ENCODE measurements at places on chromosomes 4 and X.

GRCh38 chr4:165079476-165079875 lies 25.8 kb downstream of the TRIM75 start:
- DNase-seq: no peak

DNA sequence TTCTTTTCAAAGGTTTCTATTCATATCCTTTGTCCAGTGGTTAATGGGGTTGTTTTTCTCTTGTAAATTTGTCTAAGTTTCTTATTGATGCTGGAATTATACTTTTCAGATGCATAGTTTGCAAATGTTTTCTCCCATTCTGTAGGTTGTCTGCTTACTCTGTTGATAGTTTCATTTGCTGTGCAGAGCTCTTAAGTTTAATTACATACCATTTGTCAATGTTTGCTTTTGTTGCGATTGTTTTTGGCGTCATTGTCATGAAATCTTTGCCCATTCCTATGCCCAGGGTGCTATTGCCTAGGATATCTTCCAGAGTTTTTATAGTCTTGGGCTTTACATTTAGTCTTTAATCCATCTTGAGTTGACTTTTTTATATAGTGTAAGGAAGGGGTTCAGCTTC lies 21.2 kb upstream of the UGT8 start:
- DNase-seq: no peak

DNA sequence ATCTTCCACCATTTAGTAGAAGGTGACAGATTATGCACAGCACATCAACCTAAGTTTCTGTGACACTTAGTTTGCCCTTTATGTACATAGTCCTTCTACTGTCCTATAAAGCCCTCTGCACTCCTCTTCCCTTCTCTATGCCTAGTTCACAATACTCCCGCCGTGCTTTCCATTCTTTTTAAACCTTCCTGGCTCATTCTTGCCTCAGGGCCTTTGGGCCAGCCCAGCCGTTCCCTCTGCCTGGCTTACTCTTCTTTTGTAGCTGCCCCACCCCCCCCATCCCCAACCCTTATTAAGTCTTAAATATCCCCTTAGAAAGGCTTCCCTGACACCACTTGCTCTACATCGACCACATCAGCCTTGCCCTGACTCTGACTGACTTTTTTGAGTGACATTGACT lies 33.0 kb downstream of the SGMS2 start:
- DNase-seq: no peak

- no peak for DNase-seq
Observed at GRCh38 chr4:153824501-153824900, 35.6 kb upstream of the SFRP2 start.

DNA sequence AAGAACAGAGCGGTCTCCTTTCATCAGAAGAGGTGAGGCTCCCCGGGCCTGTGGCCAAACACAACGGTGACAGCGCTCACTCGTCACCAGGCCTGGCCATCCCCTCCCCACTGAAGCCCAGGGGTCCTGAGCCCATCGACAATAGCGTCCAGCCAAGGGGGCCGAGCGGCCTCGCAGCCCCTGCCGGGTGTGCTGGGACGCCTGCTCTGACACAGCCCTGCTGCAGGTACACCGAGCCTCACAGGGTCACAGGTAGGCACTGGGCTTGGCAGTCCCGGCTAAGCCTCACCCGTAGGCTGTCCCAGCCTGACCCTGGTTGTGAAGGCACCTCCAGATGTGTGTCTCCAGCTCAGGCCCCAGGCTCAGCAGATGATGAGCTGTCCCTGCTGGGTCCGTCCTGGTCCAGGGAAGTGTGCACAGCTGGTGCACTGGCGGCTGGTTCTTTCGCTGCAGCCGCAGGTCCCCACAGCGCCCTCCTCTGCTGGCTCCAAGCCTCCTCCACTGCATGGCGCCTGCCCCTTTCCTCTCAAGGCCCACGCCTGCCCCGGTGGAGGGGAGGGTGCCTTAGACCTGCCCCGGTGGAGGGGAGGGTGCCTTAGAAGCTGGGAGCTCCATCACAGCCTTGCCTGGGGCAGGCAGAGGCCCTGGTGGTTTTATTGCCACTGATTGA lies 21.5 kb downstream of the UVSSA start:
- no peak for DNase-seq

DNA sequence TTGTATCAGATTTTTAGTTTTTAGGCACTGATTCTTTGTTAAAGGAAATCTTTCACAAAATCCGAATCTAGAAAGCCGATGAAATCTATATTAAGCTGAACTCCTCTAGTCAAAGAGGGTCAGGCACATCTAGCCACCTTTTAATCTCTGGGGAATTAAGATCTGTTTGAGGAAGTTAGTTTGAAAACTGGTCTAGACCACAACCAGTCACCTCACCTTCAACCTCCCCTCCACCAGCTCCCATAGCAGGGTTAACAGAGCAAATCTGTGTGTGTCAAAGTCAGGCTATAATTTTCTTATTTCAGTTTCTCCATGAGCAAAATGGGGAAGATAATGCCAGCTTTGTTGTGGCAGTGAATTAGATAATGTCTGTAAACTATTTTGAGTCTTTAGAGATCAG lies 110.0 kb upstream of the IGFBP7 start:
- no peak for DNase-seq

- no peak for DNase-seq
Observed at GRCh38 chrX:86806786-86807185, 658.5 kb downstream of the DACH2 start.

GRCh38 chrX:19555236-19555635 lies 39.9 kb upstream of the MAP3K15 start:
- DNase-seq: no peak

DNA sequence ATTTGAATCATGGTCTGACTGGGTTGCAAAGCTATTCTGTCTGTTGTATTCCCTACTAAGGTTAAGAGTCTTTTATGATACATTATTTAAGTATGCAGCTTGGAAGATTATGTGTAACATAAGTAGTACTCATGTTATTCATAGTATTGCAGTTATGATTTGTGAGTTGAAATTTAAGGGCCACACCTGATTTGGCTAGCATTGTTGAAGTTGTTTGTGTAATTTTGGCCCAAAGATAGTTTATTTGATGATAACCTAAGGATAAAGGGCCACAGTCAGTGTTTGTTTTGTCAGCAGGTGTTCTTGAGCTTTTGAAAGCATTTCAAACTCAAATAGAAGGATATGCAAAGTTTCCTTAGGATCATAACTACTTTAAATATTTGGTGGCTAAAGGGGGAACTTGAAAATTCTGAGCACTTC lies 38.9 kb downstream of the NUDT9 start:
- no peak for DNase-seq

GRCh38 chr4:54924891-54925290 lies 200.5 kb downstream of the KDR start:
- DNase-seq: no peak

GRCh38 chrX:10470009-10470408 lies 150.4 kb downstream of the MID1 start:
- no peak for DNase-seq

DNA sequence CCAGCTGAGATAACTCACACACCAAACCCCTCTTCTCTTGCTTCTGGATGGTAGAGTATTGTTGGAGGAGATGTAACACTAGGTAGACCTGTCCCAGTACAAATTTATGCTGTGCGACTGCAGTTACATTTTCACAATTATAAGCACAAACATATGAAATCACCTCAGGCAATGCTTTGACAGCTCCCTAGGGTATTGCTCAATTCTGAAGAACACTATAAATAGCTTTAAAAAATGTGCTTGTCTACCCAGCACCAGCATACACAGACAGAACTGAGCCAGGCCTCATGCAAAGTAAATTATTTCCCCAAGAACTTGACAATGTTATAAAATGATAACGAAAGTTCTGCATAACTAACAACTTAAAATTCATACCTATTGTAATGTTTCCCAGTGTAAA lies 1999.1 kb upstream of the ADGRL3 start:
- DNase-seq: no peak

- no peak for DNase-seq
Observed at GRCh38 chrX:115047181-115047580, 29.8 kb upstream of the IL13RA2 start.

DNA sequence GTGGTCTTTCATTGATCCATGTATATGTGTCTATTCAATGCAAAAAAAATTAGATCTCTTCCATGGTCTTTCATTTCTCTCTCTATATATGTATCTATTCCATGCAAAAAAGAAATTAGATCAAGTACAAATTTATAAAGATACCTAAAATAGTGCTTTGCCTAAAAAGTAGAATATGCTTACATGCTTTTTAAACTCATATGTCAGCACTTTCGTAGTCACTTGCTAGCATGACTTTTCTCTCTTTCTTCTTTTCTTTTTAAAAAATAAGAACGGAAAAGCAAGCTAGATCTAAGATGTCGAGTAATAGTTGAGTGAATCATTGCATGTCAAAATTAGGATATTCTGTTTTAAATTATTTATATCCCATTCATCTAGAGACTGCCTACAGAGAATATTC lies 50.9 kb downstream of the PKD2 start:
- no peak for DNase-seq

DNA sequence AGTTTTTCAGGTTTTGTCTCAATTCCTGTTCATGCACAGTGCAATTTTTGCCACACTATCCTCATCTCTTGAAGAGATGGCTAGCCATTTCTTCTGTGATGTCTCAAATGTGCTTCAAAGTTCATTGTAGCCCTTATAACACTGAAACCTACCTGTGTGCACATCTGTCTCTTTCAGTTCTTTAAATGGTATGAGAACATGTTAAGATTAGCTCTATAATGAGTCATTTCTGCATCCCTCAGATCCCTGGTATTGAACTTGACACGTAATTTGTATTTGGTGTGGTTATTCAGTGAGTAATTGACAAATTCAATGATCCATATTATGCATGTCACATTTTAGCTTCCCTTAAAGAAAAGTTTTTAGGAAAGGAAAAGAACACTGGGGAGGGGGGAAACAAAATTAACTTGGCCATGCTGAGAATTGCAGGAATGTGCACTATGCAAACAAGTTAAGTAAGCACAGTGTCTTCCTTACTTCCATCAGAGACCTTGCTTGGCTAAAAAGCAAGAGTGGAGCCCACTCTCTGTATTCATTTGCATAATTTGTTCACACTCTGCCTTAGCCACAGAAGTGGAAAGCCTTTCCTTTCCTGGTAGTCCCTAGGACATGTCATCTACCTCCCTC lies 659.8 kb upstream of the MAGEB2 start:
- no peak for DNase-seq

GRCh38 chrX:1281521-1281920 lies 12.9 kb downstream of the CSF2RA start:
- DNase-seq: no peak

- DNase-seq: no peak
Observed at GRCh38 chr4:145881576-145881975, 57.0 kb downstream of the ZNF827 start.

DNA sequence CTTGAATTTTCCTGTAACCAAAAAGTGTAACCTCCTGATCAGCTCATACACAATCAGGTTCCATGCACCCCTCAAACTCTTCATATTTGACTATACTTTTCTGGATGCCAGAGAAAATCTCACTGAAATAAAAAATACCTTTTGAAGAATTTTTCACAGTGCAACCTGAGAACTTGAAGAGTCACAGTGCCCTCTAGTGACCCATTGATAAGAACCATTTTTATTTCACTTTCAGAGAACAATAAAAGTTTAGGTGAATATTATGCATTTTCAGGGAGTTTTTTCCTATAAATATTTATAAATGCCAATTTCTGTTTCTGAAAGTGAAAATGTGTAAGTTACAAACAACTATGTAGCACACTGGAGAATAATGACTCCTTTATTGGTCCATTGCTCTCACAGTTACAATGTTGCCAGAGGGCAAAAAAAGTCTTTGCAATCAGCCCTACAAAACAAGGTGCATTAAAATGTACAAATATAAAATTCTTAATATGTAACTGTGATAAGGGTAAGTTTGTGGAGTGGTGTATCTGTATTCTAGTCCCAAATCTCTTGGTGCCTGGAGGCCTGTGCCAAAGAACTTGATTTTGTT lies 153.6 kb upstream of the INTU start:
- DNase-seq: no peak

- no peak for DNase-seq
Observed at GRCh38 chr4:123870216-123870876, 473.8 kb downstream of the SPRY1 start.

DNA sequence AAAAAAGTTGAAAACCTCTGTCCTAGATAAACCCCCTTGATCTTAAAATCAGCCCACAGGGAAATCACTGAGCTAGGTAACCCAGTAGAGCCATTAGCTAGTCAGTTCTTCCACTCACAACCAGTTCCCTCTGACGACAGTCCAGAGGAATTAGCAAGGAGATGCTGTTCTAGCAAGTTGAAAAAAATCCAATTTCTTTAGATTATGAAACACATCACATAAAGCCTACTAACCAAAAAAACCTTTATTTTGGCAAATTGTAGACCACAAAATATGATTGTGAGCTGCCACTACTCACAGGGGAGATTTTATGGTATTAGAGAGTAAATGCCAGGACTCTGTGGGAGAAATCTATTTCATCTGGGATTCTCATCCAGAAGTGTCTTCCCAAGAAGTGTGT lies 22.6 kb downstream of the ADAMTS3 start:
- no peak for DNase-seq

DNA sequence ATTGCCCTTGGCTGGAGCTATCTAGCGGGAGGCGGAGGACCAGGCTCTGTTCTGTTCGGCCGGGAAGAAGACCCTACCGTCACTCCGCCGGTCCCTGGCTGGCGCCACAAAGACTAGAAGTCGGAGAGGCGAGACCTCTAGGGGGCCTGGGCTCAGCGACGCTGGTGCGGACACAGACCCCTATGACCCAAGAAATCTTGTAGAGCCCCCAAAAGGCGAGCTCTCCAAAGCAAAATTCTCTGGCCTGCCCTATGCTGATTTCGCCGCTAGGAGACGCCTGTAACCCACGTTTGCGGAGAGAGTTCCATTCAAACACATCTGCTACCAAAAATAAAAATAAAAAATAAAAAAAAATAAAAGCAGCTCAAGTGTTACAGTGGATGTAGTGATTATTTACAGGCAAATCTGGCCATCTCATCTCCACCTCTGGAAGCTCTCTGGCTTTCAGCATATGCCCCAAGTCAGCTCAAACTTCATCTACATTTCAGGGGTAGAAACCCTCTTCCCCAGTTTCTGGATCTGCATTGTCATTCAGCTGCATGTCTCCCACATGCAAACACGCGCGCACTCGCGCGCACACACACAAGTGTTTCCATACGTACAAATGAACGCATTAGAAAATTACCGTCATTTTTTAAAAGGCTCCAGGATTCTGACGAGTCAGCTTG lies 2.4 kb upstream of the PCDH10 start:
- no peak for DNase-seq

- no peak for DNase-seq
Observed at GRCh38 chr4:82247629-82248028, 126.2 kb downstream of the HNRNPD start.
